Fibroblast of pulmonary artery (primary cell): ENCODE measurements at places on chromosomes 3 and 15.

DNA sequence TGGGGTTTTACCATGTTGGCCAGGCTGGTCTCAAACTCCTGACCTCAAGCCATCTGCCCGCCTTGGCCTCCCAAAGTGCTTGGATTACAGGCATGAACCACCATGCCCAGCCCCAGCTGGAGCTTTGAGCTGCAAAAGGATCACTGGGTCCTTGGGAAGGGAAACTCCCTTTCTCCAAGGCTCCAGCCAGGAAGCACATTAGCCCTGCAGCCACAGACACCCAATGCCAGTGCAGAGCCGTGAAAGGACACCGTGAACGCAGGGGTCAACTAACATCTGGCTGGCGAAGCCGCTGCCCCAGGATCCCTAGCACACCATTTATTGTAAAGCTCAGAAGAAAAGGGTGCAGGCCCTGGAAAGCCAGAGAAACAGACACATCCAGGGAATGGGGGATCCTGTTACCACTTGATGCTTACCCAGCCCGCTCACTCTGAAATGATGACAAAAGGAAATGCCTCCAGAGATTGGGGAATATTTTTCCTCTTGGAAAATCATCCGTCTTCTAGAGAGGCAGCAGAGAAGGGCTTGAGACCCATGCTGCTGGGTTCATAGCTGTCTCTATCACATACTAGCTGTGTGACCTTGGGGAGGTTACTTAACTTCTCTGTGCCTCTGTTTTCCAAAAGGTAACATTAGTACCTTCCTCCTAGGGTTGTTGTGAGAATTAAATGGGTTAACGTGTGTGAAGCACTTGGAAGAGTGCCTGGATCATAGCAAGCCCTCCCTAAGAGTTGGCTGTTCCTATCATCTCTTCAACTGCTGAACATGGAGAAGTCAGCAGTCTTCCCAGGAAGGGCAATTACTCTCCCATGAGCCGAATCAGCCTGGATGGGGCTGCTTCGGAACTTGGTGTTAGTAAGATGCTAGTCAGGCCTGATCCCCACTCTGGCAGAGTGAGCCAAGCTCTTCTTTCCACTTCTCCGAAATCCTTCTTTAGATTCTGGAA, 40.8 kb downstream of the LMCD1 start:
- DNase-seq: no peak

DNA sequence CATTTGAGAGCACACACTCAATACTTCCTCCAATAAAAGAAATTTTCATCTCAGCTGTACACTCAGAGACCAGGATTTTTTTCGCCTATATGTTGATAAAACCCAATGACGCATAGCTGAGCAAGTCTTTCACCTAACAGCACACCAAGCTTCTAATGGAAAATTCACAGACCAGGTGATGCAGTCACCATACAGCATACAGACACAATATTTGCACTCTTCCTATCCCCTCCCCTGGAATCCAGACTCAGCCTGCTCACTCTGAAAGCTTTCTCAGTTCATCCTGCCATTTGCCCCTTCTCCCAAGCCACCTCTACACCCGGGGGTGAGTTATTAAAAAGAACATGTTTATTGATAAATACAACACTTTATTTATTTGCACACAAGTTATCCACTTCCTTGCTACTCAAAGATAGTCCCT, 1.7 kb downstream of the TBC1D5 start:
- DNase-seq: peak; percentile 50

- peak; percentile 85 for DNase-seq
These were observed 4.1 kb downstream of the LOXL1 start for GRCh38 chr15:73930371-73930770.

DNA sequence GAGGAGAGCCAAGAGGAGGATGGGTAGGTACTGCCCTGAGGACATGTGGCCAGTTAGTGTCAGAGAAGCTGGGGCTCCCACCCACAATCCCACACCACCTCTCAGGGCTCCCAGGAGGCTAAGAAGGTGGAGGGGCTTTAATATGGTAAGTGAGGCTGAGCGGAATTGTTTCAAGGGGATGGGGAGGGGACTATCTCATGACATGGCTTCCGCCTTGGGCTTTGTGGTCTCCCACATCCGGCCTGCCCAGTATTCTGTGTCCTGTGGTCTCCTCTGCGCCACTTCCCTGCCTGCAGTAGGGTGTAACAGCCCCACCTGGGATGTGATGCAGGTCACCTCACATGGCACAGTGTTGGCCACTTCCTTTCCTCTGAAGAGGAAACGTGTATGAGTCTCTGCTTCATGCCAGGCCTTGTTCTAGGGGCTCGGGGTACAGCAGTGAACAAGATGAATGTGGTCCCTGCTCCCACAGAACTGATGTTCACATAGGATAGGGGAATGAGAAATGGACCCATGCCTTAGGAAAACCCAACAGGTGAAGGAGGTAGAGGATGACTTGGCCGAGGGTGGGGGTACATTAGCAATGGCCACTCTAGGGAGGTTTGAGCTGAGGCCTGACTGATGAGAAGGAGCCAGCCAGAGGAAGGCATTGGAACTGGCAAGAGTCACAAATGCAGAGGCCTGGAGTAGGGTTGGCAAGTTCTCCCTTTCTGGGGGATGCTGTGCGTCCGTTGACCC, 3.2 kb downstream of the NEIL1 start:
- no peak for DNase-seq

- DNase-seq: no peak
These were observed 18.1 kb downstream of the ZNF280D start for GRCh38 chr15:56715220-56715619.

- no peak for DNase-seq
These were observed 119.6 kb downstream of the FMN1 start for GRCh38 chr15:33074942-33075341.

DNA sequence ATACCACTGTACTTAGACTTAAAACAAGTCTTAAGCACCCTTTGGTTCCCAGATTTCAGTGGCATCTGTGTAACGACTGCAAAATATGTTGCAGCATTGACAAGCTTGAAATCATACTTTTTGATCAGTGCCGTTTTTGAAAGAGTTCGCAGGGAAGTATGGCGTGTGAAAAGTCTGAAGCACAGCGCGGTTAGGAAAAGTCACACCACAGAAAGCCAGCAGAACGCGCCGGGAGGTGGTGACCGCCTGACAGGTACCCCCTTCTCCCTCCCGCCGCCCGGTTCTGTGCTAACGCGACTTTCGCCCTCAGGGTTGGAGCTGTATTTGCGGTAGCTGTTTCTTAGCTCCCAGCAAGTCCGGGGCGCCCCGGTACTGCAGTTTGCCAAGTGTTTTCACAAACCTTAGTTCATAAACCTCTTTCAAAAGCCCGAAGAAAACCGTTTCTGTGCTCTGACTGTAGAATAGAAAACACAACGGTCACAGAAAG, 481 bp upstream of the CRYBG3 start:
- DNase-seq: peak; percentile 57

DNA sequence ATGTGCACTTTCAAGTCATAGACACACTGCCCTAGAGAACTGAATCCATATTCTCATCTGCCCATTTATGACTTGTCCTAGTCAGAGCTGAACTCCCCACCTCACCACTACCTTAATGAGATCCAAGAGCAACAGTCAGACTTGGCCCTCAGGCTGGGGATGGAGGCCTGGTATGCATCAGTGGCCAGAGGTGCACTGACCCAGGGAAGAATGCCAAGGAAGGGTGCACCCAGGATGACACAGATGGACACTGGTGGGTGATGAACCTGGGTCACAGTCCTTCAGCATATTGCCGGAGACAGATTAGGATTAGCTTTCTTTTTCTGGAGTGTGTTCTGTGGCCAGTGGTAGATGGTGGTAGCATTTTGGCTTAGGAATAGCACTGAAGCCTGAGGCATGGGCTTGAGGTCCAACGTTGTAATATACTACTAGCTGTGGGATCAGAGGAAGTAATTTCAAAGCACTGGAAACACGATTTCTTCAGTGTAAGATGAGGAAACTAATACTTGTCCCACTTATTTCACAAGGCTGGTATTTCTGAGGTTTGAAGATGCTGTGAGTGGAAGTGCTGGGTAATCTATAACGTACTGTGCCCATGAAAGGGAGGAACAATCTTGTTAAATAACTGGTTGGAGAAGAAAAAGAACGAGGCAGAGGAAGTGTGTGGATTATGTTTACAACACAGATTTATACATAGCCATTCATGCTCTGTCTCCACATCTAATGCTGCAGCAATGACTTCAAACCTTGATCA, 265.0 kb downstream of the THRB start:
- DNase-seq: no peak

DNA sequence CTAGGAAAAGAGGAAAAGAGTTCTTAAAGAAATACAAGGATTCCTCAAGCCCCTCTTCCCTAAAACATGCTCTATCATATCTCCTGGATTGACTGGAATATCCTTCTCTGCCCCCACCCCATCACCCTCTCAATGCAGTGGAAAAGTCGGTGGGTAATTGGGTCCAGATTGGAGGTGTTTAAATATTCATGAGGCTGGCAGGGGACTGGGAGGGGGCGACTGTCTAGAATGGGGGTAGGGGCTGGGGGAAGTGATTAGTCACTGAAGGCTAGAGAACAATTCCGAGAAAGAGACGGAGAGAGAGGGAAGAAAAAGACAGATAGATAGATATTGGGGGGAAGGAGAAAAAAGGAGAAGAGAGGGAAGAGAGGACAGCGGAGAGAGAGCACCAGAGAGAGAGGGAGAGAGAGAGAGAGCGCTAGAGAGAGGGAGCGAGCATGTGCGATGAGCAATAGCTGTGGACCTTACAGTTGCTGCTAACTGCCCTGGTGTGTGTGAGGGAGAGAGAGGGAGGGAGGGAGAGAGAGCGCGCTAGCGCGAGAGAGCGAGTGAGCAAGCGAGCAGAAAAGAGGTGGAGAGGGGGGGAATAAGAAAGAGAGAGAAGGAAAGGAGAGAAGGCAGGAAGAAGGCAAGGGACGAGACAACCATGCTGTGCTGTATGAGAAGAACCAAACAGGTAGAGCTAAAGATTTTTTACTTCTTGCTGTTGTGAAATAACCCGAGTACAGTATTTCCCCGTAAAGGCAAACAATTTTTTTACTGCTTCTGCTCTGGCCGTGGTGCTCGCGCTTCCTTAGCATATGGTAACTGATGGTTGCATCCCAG, at the start of gene GAP43:
Gene GAP43, plus strand, starts transcription at position 467 of the 825 bp plus-strand sequence. Its CDS starts 180 bp downstream, at position 647.
- peak; percentile 81 for DNase-seq

DNA sequence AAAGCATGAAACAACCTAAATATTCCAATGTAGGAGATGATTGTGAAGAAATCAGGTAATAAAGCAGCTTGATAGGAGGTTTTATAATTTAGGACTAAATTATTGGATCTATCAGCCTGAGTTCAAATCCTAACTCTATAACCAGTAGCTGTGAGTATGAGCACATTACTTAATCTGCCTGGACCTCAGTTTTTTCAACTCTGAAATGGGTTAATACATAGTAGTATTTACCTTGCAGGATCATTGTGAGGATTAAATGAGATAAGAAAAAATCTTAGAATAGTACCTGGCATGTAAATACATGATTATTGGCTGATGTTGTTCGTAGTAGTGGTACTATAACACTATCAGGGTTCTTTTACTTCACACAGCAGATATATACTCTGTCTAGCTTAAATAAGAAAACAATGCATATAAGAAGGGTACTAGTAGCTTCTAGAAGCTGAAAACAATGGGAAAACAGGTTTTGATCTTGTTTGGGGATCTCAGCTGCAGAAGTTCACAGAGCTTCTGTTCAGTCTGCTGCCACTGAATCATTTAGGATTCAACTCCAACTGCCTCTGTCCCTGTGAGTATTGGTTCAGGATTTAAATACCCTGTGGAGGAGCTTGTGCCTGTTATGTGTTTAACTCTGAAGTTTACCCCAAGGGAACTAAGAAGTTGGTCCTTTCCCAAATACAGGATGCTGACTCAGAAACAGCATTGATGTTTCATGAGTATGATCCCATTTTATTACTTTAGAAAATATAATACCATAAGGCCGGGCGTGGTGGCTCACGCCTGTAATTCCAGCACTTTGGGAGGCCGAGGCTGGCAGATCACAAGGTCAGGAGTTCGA, 34.2 kb downstream of the KAT2B start:
- DNase-seq: peak; percentile 38

GRCh38 chr15:93362203-93362602, 273.2 kb upstream of the RGMA start:
- no peak for DNase-seq

DNA sequence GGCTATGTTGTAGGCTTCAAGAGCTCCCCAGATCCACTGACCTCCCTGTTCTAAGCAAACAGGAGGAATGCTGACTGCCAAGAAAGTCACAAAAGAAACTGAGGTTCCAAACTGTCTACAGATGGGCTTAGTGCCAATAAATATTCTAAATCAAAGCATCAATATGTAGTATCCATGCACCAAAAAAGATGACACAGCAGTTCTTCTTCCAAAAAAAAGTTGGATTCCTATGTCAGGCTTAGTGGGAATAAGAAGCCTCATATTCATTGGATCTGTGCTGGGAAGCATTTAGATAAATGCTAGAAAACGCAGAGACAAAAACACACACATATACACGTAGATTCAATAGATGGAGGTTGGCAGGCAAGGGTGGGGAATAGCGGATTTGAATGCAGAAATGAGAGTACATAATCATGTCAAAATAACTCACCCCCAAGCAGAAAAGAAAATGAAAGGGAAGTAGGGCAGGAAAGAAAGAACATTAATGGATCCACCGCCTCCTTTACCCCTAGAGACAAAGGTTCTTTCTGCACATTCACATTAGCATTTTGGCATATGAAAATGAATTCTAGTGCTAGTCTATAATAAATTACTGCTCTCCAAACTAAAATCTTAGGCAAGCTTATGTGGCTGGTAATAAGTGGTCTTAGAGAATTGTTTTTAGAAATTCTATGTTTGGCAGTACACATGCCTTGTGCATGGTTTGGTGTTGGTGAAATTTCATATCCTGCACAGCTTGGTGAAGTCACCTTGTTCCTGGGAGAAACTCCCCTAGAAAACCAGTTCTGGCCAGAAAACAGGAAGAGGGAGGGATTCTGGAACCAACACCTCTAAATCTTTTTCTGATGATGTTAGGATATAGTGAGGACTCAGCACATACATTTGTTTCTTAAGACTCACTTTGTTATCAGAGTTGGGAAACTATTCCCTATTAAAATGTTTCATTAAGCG, 283.4 kb downstream of the LSAMP start:
- peak; percentile 7 for DNase-seq

DNA sequence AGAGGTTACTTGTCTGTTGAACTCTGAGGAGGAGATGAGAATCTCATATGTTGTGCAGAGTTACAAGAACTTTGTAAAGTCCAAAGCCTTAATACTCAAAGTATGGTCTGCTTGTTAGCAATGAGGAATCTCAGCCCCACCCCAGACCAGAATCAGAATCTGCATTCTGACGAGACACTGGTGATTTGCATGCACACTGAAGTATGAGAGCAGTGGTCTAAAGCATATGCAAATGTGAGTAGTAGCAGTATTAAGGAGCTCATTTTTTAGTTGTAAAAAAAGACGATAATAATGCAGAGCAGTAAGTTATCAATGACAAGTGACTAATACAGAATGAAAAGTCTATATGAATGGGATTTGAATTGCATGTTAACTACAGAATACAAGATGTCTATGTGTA, 327.7 kb downstream of the RYR3 start:
- no peak for DNase-seq

DNA sequence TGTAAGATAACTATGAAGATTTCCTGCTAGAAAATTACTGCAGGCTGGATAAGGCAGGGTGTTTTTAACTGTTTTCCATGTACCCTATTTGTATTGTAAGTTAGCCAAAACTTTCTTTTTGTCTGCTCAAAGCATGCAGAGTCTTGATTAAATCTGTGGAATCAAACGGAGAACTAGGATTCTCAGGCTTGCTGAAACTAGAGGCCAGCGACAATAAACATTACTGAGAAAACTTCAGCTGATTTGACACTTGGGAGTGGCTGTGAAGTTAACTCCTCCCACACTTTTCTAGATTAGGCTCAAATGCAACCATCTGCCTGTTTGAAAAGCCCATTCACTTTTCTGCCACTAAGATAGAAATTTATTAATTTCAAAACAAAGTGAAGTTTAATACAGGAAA, 153.2 kb upstream of the FRMD4B start:
- DNase-seq: no peak
